NCI-H1105 treated with DMSO at 0.1 percent for 48 hours (cell line): ENCODE measurements at places on chromosomes 1 and 21.

- DNase-seq: peak; percentile 71
These were observed 56.6 kb upstream of the RPL11 start for GRCh38 chr1:23634840-23635651.

DNA sequence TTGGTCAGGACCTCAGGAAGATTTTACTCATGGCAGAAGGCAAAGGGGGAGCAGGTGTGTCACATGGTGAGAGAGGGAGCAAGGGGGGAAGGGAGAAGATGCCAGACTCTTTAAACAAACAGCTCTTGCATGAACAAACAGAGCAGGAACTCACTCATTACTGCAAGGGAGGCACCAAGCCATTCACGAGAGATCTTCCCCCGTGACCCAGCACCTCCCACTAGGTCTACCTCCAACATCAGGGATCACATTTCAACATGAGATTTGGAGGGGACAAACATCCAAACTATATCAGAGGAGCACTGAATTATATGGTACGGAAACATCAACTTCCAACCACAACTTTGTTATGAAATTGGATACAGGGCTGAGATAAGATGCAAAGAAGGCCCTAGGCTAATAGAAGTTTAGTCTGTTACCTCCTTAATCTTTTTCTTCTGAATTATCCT, 164.9 kb downstream of the ST6GALNAC3 start:
- DNase-seq: no peak

- no peak for DNase-seq
These were observed 23.4 kb upstream of the TENT5C start for GRCh38 chr1:117582451-117582850.

GRCh38 chr1:8421721-8422120, 103.8 kb downstream of the SLC45A1 start:
- no peak for DNase-seq

DNA sequence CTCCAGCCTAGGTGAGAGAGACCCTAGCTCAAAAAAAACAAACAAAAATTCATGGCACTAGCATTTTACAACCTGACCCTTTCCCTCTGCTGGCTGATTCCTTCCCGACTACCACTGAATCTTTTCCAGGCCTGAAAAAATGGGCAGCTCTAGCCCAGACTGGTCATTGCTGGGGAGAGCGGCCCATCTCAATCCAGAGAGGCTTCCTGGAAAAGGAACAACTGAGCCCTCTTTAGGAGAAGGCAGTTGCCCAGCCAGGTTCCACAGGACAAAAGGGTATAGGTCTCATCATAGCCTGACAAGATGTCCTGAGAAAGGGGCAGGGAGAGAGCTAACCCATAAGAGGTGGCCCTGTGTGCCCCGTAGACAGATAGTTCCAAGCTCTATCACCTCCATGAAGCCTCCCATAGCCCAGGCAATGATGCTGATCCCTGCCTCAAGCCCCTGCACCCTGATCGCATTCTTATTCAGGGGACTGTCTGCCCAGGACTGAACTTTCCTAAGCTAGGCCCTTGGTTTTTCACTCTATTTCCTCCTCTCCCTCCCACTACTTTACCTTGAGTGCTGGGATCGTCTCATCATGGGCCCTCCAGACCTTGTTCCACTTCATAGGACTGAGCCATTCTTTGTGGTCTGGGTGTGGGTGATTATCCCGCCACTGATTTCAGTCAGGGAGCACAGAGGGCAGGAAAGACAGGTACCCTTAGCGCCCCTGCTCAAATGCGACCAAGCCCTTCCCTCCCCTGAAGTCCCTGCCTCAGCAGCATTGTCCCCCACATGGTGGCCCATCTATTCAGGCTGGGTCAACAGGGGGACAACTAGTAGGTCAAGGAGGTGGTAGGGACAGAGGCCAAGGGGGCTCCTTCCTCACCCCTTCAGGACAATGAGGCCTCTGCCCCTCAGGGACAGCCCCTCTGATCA, 18.2 kb downstream of the RHBG start:
- DNase-seq: no peak

- no peak for DNase-seq
These were observed 1.2 kb upstream of the DLGAP3 start for GRCh38 chr1:34930702-34931071.

- DNase-seq: peak; percentile 17
These were observed 1.2 kb downstream of the MAN1A2 start for GRCh38 chr1:117368116-117369108.

- no peak for DNase-seq
These were observed 144.1 kb downstream of the LRRC40 start for GRCh38 chr1:70061231-70061630.

DNA sequence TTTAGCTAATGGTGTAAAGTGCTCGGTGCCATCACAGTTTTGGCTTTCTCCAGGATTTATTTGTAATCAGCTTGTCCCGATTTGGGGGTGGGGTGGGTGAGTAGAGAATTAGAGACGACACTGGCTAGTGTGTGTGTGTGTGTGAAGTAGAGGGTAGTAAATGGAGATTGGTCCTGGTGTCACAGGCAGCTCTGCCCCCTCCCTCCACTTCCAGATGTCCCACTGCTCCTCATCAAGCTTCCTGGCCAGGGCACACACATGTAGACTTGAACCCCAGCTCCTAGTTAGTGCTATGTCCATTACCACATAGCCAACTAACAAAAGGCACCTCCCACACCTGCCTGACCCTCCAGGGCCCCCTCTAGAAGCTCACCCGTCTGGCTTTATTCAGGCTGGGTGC, 3.2 kb downstream of the TRNP1 start:
- no peak for DNase-seq

- no peak for DNase-seq
These were observed 25.0 kb upstream of the COL18A1 start for GRCh38 chr21:45379901-45380330.

DNA sequence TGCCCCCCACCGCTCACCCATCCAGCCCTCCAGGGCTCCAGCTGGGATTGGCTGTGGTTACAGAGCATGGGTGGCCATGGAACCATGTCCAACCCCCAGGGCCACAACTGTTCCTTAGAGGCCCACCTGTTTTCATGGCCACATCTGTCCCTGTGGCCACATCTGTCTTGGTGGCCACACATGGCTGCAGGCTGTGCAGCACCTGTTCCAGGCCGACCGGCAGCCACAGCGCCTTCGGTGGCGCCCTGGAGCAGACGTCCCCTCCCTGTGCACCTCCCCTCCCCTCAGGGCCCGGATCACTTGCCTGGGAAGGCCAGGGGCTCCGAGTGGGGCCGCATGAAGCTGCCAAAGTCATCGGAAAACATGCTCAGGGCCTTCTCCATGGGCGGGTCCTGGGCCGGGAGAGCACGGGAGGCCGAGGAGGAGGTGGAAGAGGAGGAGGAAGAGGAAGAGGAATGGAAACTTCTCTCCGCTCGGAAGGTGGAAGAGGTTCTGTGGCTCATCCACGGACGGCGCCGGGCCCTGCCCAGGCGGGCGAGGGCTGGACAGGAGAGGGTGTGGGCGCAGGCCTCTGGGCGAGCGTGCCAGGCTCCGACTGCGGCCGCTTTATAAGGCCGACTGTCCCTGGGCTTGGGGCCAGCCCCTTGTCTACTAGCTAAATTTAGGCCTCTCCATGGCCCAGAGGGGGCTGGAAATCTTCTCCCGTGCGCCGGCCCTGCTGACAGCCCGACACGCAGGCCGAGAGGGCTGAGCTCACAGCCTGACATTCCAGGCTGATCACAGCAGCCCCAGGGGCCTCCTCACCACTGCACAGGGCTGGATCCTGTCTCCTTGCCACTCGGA, at the start of gene HSPB7:
TSS of gene HSPB7 (minus strand) at position 583 of the 843 bp plus-strand sequence. CDS start at position 503, 80 bp downstream.
- no peak for DNase-seq

GRCh38 chr1:230171356-230172015, 104.4 kb downstream of the GALNT2 start:
- DNase-seq: no peak

GRCh38 chr1:227889863-227890405, 57.8 kb downstream of the WNT9A start:
- no peak for DNase-seq

DNA sequence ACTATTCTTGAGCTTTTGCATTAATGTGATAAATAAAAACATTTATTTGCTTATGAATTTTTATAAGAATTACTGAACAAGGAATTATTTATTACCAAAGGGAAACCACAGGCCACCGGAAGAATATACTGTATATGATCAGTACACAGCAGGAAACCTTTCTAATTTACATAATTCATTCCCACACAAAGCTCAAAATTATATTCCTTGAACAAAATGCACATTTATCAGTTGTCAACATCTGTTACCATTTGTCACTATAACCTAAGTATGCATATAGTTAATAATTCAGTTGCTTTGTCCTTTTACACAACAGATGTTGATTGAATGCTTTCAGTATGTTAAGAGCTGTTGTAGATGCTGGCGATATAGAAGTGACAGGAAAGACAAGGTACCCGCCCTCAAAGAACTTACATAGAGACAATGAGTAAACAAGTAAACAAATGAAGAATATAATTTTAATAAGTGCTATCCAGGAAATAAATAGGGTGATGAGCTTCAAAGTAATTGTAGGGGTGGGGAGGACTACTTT, 27.2 kb downstream of the VPS45 start:
- no peak for DNase-seq

DNA sequence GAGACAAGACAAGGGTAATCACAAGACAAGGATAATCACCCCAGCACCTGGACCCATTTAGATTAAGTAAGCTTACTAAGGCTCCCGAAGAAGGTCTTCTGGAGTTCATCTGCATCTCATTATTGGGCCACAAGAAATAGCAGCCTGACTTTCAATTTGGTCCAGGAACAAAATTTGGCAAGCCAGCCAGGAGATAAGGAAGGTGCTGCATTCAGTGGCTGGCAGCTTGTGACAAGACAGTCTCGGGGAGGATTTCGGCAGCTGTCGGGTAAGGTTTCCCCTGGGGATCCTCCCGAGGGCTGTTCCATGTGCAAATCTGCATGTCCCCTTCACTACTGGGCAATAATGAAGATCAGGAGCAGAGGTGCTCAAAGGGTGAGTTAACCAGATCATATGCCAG, 195.2 kb downstream of the FCRL5 start:
- DNase-seq: no peak

DNA sequence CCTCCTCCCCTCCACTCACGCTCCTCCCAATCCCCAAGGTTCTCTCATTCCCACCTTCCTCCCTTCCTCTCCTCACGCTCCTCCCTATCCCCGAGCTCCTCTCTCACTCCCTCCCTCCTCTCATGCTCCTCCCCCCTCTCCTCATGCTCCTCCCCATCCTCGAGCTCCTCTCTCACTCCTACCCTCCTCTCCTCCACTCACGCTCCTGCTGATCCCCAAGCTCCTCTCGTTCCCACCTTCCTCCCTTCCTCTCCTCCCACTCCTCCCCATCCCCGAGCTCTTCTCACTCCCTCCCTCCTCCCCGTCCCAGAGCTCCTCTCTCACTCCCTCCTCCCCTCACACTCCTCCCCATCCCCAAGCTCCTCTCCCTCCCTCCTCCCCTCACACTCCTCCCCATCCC, 31.4 kb downstream of the PGBD5 start:
- DNase-seq: no peak

DNA sequence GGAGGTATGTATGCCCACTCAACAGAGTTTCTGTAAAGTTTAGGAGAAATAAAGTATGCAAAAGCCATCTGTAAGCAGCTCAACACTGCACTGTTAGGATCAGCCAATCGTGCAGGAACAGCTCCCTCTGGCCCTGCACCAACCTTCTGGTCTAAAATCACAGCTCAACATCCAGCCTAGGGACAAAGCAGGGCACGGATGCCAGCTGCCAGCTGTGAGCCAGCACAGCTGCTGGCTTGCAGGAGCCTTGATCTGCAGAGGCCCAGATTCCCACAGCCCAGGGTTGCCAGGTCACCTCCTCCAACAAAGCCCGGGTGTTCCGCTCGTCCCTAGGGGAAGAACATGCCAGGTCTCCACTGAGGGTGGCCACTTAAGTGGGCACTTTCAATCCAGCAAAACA, 8.6 kb downstream of the ACOT7 start:
- peak; percentile 56 for DNase-seq

DNA sequence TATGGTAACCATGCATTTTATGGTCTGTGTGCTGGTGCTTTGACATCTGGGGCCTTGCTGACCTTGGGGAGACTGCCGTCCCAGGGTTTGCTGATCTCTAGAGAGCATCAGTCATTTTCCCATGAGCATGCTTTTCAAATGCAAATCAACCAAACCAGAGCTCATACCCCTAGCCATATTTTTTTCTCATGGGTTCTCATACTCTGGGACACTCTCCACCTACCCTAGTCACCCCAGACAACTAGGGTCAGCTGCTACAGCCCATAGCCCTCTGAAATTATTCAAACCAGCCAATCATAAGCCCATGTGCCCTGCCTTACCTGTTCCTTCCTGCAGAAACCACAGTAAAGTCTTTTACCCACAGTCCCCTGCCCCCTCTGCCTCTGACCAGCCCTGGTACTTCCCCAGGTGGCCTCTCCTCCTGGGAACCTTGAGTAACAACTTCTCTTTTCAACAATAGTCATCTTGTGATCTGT, 132.0 kb downstream of the MAP3K21 start:
- no peak for DNase-seq
